ENCODE measurements at places on chromosomes 7 and 10.

DNA sequence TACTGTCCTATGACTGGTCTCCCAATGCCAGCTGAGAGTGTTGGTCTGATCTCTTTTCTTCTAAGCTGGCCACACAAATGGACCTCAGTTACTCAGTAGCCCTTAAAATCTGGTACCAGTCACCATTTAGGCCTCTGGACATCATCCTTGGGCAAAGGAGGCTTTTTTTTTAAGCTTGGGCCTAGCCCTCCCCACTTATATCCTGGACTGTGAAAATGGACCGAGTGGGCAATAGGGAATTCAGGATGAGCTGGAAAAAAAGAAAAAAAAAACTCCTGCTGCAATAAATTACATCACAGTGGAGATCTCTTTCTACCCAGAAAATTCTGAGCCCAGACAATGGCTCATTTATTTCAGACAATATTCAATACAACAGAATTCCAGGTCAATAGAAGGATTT, 68.4 kb downstream of the PARP12 start:
- DNase-seq = no peak

DNA sequence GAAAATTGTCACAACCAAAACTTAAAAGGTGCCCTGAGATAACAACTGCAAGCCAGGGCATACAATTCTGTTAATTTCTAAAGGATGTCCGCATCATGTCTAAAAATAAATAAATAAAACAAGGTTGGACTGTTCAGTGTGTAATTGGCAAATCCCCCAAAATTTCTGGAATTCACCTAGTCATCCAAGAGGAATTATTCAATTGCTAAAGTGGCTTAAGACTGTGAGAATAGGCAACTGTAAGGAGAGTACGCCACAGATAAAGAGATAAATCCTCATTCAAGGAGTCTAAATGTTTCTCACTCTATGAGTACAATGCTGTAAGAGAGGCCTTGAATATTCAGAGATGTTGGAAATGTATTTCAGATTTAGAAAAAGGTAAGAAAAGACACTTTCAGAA, 37.2 kb downstream of the PIK3AP1 start:
- DNase-seq = no peak

DNA sequence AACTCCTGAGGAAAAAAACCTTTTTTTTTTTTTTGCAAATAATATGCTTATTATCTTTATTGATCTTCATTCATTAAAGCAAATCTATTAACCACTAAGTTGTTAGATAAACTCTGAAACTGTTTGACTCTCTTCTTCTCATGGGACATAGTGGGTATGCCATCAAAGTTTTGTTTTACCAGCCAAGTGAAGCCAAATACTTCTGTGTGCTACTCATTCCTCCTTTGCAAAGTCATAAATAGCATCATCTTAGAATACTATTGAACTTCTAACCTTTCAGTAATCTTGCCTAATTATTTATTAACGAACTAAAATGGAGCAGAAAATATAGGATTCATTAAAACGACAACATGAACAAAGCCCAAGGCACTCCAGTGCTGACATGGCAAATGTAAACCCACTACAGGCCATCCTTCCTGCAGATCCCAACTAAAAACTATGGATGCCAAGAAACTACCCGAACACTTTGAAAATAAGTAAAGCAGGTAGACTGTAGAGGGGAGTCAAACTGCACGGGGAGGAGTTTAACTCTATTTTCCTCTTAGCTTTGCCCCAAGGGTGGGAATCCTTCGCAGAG, 61.2 kb upstream of the ODAD2 start:
- DNase-seq = no peak

GRCh38 chr7:36957620-36958019, 233.3 kb upstream of the AOAH start:
- no peak for DNase-seq

DNA sequence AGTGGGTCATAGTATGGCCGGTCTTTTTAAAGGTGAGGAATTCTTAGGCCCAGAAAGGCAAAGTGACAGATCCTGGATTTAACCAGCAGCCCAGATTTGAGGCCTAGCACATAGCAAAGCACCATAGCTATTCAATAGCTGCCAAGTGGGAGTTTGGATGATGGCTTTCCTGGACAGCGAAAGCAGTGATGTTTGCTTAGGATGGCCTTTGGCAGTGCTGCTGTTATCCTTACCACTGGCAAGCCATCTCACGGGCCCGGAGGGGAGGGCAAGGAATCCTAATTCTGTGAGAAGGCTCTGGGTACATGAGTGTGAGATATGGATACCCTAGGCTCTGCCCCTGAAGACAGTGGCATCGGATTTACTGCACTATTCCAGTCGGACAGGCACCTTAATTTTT, 50.4 kb downstream of the TCF7L2 start:
- no peak for DNase-seq

DNA sequence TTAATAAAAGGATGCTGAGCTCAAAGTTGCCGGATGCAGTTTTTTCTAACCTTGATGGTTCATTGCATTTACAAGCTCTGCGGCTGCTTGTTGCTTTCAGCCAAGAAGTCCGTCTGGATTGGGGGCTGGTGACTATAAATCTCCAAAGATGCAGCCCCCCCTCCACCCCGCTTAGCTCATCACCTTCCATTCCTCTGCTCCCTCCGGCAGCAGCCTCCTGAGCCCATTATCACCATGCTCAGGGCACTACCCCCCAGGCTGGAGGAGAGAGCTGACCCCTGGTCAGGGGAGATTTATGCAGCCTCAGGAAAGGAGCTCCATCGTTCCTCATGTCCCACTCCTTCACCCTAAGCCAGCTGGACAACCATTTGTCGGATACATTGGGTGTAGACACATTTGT, 55.3 kb upstream of the ZRANB1 start:
- DNase-seq = no peak

DNA sequence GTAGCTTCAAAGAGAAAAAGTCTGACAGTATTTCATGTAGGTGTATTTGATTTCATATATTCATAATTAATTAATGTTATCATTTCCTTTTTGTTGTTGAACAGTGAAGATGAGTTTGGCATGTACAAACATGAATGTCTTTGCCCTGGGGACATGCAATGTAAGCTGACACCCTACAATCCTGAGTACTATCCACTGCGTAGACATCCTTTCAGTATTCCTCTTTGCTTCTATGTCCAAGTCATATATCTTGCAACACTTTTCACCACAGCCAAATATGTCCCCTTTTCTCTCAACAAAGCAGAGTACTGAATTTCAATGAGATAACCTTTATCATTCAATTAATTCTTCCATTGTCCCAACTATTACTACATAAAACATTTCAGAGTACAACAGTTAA, 93.6 kb downstream of the GPR37 start:
- no peak for DNase-seq

DNA sequence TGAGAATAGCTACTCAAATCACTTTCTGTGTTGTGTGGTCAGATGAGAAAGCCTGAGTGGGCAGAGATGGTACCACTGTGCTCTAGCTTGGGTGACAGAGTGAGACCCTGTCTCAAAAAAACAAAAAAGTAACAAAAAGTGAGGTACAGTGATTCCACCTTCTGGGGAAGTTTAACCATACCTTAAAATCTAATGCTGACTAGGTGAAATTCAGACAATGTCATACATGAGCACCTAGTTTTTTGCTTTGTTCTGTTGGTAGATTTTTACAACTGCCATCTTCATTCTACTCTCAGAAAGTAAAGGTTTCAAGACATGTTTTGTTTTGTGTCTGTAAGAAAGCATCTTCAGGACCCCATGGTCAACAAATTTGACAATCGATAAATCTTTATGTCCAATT, 144.2 kb downstream of the ARHGAP21 start:
- no peak for DNase-seq

DNA sequence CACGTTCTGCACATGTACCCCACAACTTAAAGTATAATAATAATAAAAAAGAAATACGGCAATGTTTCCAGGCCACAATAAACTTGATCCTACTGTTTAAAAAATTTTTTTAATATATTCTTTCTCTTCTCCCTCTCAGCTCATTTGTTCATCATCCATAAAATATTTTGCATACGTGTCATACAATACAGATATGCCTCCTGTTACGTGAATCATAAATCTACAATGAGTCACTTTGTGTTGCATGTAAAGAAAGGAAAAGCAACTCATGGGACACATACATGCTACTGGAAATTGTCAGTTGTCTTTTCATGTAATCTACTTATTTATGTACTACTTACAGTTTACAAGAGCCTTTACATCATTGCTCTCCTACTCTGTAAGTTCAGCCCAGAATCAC, 1.1 kb upstream of the TECTB start:
- DNase-seq = no peak

- DNase-seq = no peak
Measured at GRCh38 chr7:120941064-120941463, 9.5 kb upstream of the ING3 start.

DNA sequence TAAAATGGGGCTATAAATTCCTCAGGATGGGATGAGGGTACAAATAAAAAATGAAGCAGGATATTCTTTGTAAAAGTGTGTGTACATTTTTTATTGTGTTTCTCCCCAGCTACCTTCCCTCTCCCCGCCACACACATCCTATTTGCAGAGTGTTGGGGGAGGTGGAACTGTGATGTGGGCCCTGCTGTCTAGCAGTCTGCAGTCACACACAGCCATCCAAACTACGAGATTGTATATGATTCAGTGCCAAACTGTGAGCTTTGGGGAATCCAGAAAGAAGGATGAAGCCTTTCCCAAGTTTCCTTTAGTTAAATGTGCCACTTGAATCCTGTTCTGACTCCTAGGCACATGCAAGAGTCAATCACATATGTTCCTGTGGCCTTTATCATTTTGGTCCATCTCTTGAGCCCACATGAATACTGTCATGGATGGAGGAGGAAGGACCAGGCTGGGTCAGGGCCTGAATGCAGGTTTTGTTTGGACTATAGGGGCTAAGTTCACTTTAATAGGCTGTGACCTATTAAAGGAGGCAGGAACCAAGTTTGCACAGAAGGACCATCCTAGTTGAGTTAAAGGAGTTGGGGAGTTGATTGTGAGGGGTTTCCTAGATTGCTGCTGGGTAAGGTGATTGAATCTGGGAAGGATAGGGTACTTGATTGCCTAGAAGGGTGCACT, 1.1 kb upstream of the SEMA4G start:
- no peak for DNase-seq

DNA sequence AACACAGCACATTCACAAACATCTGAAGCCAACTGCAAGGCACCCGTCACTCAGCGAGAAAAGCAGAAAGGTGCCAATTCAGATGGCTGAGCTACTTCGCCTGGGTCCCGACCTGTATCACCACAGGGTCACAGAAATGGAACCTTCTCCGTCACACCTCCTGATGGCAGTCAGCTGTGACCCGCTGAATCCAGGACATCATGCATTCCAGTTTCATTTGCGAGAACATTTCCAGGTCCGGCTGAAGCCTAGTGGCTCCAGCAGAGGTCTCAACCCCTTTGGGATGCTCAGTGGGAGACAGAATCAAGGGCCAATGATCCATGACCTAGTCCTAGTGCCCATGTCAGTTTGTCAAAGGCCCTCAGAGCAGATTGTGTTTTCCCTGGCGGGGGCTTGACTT, 193.6 kb upstream of the KLF14 start:
- no peak for DNase-seq

DNA sequence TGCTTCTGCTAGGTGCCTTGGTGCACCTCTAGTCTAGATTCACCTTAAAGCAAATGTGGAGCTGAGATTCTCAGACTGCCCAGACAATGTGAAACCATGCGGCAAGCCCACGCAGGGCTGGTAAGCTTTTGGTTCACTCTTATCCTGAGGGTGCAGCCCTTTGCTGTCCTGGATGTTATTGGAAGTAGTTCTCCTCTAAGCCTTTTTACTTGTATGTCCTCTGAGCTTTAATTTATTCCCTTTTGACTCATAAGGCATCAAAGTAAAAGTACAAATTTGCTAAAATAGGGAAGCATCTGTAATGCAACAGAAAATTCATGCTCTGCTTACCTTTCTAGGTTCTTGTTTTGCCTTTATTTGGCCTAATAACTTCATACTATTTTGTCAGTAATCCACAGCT, 186.8 kb downstream of the MACC1 start:
- no peak for DNase-seq

- no peak for DNase-seq
Measured at GRCh38 chr7:36085096-36085495, 68.0 kb upstream of the EEPD1 start.

- DNase-seq = no peak
Measured at GRCh38 chr10:1369197-1369596, 313.0 kb downstream of the WDR37 start.

DNA sequence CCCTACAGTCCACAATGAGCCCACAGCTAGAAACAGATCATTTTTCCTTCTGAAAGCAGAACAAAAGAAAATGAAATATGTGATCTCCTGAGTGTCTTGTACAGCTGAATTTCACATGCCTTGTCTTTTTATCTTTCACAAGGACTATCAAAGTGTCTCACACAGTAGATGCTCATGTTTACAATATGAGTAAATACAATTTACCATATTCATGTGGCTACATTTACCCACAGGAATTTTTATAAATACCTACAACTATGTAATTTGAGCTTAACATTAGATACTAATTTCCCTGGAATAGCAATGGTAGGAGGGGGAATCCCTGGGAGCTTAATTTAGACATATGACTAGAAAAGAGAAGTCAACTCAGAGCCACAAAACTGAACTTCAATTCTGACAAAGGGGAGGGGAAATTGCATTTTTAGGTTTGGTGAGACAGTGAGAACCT, 186.2 kb downstream of the MACC1 start:
- no peak for DNase-seq

- DNase-seq = no peak
Measured at GRCh38 chr7:83832009-83832408, 183.1 kb upstream of the SEMA3E start.

DNA sequence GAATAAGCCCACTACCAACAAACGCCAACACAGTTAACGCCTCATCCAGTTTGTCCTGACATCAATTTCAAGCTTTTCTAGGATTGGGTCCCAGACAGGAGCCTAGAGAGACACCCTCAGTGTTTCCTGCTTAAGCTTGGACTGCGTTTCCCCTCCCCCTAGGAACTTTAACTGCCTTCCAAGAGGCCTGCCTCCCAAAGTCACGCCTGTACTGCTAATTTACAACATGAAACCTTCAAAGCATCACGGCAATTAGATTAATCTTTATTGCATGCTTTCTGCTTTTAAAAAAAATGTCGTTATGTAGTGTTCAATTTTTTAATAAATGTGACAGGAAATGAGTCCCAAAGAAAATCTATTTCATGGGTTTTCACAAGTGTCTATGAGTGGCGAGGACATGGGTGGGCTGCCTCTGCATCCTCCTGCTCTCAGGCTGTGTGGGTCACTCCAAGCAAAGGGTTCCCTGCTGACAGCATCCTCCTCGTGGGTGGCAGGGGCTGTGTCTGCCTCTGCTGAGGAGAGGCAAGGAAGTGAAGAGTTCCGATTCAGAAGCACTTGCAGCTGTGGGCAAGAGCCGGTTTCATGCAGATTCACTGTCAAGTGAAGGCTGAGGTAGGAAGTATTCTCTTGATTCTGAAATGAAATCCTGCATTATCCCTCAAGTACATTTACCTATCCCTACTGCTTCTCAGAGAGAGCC, 193.0 kb upstream of the KMT2E start:
- DNase-seq = no peak

- no peak for DNase-seq
Measured at GRCh38 chr7:142950235-142950634, 11.0 kb downstream of the LLCFC1 start.

- DNase-seq = no peak
Measured at GRCh38 chr7:101985903-101986734, 168.7 kb downstream of the CUX1 start.

GRCh38 chr10:13308096-13308495, 8.2 kb upstream of the PHYH start:
- no peak for DNase-seq
